Astrocyte (in vitro differentiated cells and primary cell): ENCODE measurements at places on chromosomes 7 and 10.

DNA sequence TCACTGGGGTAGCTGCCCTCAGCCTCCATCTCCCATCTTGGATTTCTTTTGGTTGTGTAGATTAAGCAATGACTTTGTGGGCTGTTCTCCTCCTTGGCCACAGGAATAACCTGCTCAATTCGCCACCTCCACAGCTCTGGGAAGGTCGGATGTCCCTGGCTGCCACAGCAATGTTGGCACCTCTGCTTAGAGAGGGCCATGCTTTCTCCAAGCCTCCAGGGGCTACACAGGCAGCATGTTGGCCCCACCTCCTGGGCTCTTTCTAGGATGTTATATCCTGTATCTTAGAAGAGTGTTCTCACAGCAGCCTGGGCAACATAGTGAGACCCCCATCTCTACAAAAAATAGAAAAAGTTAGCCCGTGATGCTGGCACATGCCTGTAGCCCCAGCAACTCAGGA, 35.4 kb upstream of the FXYD4 start:
- DNase-seq: no peak

- DNase-seq: no peak
Measured at GRCh38 chr10:108000365-108000764, 835.9 kb upstream of the SORCS1 start.

- peak; percentile 36 for DNase-seq
Measured at GRCh38 chr10:25758041-25758457, 176.0 kb upstream of the MYO3A start.

GRCh38 chr10:4568086-4568485, 257.9 kb upstream of the AKR1E2 start:
- DNase-seq: no peak

DNA sequence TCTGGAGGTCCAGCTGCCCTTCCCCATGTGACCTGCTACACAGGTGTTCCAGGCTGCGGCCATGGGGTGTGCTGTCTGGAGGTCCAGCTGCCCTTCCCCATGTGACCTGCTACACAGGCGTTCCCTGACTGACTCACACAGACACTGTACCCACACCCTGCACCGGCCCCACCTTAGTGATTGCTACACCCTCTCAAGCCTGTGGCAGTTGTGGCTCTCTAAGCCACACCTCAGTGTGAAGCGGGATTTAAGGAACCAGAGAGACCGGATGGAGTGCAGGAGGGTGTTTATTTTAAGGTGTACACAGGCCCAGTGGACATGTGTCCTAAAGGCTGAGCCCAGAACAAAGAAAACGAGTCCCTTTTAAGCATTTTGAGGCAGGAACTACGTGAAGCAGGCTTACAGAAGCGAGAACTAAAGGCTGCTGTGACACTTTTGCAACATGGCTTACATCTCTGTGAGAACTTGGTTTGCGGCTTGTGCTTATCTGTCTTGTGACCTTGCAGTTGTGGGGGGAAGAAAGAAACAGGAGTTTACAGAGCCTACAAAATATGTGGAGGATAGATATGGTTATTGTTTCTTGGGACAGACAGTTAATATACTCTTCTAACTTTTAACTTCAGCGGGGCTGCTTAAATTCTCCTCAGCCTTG, 326.4 kb downstream of the PAXIP1 start:
- no peak for DNase-seq

GRCh38 chr7:142749218-142749993, at the start of gene PRSS1:
Gene PRSS1 (plus strand): TSS chr7:142749472. CDS start chr7:142749485, 13 bp downstream.
- no peak for DNase-seq
